ENCODE measurements at places on chromosomes 6 and 20. TPM values are rescaled to one million over a fixed set of nuclear protein-coding genes. Genes with fewer than 3 reads are reported as not detected.

The ACTR5 gene
- total RNA-seq = 4.4 TPM

The DLK2 gene
- 1.1 TPM for total RNA-seq

The CGA gene
- total RNA-seq = not detected

The TDRD6 gene
- 0.06 TPM for total RNA-seq

The SLC24A3 gene
- total RNA-seq = 0.28 TPM

The CRIP3 gene
- 4.6 TPM for total RNA-seq

The HMGCLL1 gene
- 0.74 TPM for total RNA-seq

The CSNK2B gene
- 60.2 TPM for total RNA-seq

The DBNDD2 gene
- 17.8 TPM for total RNA-seq

The RAD21L1 gene
- not detected for total RNA-seq

The RSPO3 gene
- 2.2 TPM for total RNA-seq

The PRKN gene
- 2.7 TPM for total RNA-seq

- no peak for DNase-seq
Measured at GRCh38 chr6:81997090-81997926, 244.8 kb upstream of the TENT5A start.

DNA sequence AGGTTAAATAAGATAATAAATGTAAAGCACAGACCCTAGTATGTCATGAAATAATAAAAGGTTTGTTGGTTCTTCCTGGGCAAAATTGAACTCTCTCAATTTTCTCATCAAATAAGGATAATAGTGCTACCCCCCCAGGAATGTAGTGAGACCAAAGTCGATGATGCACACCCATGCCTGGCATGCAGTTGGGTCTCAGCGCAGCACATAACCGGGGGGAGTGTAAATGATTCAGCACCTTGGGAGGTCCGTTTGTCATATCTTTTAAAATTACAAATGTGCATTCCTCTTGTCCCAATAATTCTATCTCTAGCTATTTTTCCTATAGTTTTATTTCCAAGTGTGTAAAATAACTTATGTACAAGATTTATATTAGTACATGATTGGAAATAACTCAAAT is 31.3 kb upstream of the CCDC167 start:
- DNase-seq = no peak

GRCh38 chr20:57964011-57964862 is 254.4 kb upstream of the PMEPA1 start:
- no peak for DNase-seq

DNA sequence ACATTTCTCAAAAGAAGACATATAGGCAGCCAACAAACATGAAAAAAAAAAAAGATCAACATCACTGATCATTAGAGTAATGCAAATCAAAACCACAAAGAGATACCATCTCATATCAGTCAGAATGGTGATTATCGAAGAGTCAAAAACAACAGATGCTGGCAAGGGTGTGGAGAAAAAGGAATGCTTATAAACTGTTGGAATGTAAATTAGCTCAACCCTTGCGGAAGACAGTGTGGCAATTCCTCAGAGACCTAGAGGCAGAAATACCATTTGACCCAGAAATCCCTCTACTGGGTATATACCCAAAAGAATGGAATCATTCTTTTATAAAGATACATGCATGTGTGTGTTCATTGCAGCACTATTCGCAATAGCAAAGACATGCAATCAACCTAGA is 303.8 kb upstream of the THEMIS start:
- no peak for DNase-seq

- peak; percentile 81 for DNase-seq
Measured at GRCh38 chr20:35303735-35304491, 11.7 kb upstream of the FAM83C start.

GRCh38 chr6:134870677-134871498 is 79.0 kb downstream of the ALDH8A1 start:
- DNase-seq = no peak

DNA sequence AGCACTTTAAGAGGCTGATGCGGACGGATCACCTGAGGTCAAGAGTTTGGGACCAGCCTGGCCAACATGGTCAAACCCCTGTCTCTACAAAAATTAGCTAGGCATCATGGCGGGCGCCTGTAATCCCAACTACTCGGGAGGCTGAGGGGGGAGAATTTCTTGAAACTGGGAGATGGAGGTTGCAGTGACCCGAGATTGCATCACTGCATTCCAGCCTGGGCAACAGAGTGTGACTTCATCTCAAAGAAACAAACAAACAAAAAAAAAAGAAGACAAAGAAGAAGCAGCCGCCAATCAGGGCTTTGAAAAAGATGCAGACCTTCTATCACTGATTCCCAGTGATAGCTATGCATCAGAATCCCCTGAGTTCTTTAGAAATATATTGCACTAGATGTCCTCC is 56.8 kb downstream of the COL9A1 start:
- no peak for DNase-seq

DNA sequence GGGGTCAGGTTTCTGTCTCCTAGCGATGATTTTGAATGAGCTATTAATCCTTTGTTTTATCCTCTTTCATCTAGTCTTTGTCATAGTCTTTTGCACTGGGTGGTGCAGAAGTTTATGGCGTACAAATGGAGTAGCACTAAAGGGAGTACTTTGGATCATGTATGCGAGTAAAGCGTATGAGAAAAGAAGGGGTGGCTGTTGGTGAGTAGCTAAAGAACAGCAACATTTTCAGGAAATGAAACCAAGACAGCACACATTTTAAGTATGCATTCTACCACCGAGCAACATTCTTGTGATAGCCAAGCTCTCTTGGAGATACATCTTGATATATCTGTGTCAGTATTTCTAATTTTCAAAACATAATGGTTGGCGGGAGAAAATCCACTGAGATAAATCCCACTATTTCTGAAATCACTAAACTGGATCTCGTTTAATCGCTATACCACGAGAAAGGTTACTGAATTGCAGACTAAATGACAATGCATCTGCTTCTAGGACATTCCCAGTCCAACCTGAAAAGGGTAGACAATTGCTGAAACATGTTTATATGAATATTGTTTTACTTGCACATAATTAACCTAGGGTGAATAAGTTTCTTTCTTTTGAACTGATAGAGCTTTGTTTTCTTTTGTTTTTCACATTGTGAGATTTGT is 196.1 kb downstream of the TRIM27 start:
- no peak for DNase-seq

GRCh38 chr20:62832212-62832922 is 15.5 kb downstream of the COL9A3 start:
- peak; percentile 42 for DNase-seq

DNA sequence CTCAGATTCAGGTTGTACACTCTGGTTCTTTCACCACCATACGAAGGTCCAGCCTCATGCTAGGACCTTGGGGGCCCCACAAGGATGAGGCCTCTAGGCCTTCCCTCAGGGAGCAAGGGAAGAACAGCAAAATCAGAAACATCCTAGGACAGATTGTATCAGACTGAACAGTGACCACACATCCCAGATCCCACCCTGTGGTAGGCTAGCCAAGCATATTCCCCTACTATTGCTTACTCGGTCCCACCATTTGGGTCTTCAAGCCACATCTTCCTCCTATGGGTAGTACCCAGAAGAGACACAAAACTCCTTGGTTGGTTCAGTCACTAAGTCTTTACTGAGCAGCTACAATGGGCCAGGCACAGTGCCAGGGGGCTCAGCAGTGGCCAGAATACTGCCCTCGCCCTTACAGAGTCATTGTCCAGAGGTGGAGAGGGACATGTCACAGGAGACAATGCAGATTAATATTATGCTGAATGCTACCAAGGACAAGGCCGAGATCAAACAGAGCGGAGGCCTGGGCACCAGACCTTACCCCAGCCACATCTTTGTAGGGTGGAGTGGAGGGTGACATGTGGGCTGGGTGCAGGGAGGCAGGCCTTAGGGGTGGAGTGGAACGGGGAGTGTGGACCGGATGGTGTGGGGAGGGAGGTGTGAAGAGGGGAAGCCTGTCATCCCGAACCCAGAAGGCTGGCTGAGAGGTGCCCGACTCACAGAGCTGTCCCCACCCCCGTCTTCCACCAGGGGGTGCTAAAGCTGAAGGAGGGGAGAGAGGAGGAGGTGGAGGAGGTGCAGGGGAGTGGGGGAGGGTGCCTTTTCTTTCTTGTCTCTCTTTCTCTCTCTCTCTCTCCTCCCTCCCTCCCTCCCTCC is 6.8 kb upstream of the MAPK13 start:
- peak; percentile 92 for DNase-seq

DNA sequence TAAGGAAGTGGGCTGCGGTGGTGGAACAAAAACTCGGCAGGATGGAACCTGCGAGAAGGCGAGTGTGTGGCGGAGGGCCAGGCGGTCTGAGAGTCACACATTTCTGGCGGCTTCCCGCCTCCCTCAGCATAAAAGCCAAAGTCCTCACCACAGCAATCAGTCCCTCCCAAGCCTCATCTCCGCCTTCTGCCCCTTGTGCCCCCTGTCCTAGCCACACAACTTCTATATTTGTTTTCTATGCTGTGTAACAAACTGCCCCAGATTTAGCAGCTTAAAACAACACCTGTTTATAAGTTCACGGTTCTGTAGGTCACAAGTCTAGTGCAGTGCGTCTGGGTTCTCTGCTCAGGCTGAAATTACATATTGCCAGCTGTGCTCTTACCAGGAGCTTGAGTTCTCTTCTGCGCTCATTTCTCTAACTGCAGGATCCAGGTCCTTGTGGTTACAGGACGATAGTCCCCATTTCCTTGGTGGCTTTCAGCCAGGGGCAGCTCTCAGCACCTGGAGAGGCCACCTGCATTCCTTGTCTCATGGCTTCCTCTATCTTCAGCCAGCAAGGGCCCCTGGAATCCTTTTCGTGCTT is 11.7 kb upstream of the SPO11 start:
- no peak for DNase-seq

GRCh38 chr6:8238773-8239683 is 136.7 kb upstream of the EEF1E1 start:
- DNase-seq = no peak

GRCh38 chr6:16575655-16576054 is 185.6 kb downstream of the ATXN1 start:
- no peak for DNase-seq

- peak; percentile 75 for DNase-seq
Measured at GRCh38 chr6:37038292-37039198, 33.1 kb downstream of the FGD2 start.

GRCh38 chr6:121236984-121237383 is 97.3 kb downstream of the TBC1D32 start:
- no peak for DNase-seq

GRCh38 chr6:1701668-1702353 is 92.1 kb downstream of the FOXC1 start:
- DNase-seq = no peak

DNA sequence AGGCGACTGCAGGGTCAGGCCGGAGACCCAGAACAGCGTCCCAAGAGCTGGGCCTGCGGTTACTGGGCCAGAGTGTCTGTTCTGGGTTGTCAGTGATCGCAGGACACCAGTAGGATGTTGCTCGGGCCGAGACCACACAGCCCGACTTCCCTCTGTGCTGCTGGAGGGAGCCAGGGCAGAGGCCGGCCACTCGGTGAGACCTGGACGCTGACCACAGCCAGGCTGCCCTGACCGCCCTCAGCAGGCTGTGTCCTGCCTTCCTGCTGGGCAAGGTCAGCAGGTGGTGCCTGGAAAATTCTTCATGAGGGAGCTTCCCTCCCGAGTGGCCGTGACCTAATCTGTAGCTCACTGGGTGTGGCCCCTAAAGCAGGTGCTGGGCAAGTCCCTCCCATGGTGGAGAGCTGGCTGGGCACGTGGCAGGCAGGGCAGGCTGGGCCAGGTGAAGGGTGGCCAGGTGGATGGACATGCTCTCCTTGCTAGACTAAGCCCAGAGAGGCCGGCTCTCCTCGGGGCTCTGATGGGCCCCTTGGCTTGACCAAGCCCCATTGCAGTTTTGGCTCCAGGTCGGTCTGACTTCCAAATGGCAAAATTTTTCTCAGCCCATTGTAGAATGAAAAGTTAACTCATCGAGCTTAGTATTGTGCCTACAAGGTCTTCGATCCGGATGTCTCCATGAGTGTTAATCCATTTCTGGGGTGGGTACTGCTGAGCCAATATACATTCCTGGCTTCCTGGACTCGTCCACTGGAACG is 1.9 kb downstream of the SLCO4A1 start:
- no peak for DNase-seq

DNA sequence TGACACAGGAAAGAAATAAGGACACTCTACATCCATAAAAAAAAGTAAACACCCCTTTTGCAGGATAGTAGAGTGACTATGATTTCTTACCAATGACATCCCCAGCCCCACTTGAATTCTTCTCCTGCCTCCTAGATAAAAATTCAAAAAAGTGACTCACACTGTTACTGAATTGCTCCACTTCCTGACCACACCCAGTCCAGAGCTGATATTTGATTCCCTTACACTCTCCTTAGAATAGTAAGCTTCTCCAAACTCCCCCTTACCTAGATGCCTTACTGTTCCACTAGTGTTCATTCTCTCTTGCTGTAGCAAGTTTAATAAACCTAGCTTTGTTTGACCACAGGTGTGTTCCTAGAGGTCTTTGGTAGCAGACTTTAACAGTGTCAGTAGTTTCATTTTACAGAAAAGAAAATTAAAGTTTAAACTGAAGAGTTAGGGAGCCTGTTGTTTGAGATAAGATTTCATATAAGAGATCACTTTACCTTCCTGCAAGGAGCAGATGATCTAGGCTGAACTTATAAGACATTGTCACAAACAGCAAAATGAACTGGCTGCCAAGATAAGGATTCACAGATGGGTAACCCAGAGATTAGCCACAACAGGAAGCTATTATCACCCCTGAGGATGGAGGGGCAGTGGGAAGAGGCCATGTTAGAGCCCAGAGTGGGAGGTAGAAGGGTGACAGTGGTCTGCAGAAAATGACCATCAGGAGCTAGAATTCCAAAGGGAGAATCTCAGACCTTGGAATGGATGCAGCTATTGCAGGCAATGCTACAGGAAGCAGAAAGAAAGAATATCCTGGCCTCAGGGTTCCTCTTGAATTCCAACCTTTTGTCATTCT is 28.4 kb upstream of the BTN3A2 start:
- DNase-seq = no peak

DNA sequence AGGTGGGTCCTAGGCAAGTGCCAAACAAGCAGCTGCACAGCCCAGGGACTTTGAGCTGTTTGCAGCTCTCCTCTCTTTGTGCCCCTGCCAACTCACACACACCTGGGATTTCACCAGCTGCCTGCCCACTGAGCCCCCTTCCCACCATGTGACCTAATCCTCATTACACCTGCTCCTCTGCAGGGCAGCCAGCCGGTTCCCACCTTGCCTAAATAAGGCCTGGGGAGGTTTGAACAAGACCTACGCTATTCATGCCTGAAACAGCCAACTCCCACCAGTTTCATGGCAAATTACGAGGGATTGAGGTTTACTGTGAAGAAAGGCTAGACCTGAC is 92.6 kb upstream of the SOX4 start:
- DNase-seq = peak; percentile 93

GRCh38 chr20:34522969-34523871 is 7.0 kb downstream of the DYNLRB1 start:
- no peak for DNase-seq

Data from pancreas (tissue), 10 donors.